Colonic mucosa (tissue), 4 donors: ENCODE measurements at places on chromosomes 4 and X. TPM values are rescaled to one million over a fixed set of nuclear protein-coding genes. Genes with fewer than 3 reads are reported as not detected.

GABRG1 gene
- total RNA-seq, result not detected

DNA sequence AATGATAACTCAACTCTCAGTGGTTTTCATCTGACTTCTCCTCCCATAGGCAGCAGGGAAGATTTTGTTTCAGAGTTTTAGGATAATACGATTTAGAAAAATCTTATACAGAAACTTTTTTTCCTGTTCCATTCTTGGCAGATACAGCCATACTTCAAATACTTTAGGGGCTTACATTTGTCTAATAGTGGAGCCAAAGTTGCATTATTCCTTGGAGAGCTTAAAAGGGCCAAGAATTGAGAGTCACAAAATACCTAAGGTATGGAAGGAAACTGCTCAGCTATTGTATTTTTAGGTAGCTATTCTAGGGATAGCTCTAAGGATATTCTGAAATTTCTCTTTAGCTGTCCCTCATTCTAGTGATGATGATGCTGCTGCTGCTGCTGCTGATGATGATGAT lies 132.9 kb upstream of the PTCHD1 start:
- no peak overlapping the region for H3K4me3 ChIP-seq
- no peaks in the 10 kb centered on the region for H3K27me3 ChIP-seq
- H3K36me3 ChIP-seq, result no peaks in the 10 kb centered on the region
- DNase-seq, result no peak
- no peaks in the 10 kb centered on the region for H3K4me1 ChIP-seq

DNA sequence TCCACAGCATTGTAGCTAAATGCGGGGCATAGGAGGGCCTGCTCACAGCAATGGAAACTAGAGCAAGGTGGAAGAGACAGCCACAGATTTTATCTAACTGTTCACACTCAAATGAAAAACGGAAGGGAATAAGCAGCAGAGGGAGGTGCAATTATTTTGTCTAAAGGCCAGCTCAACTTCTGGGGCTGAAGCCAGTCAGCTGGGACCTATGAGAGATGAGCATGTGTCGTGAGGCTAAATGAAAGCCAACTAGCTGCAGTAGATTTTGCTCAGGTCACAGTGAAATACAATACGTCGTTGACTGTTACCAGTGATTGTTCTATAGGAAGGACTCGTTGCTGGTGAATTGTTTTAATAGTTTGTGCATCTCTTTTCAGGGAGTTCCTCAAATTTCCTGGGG lies 26.4 kb upstream of the FGFBP2 start:
- H3K27ac ChIP-seq, result no peak overlapping the region
- H3K4me3 ChIP-seq, result no peak overlapping the region
- DNase-seq, result no peak
- H3K27me3 ChIP-seq, result no peaks in the 10 kb centered on the region

- H3K4me1 ChIP-seq, result no peaks in the 10 kb centered on the region
- H3K36me3 ChIP-seq, result no peaks in the 10 kb centered on the region
- no peak overlapping the region for H3K4me3 ChIP-seq
- DNase-seq, result no peak
These were observed 8.9 kb downstream of the ZNF330 start for GRCh38 chr4:141229408-141230101.
